Endothelial cell (in vitro differentiated cells): ENCODE measurements at places on chromosomes 1 and 21. TPM values are rescaled to one million over a fixed set of nuclear protein-coding genes. Genes with fewer than 3 reads are reported as not detected.

Gene LIN9
- 4.6 TPM for total RNA-seq

Gene MAGOH
- total RNA-seq: 57.3 TPM

Gene EVA1C
- total RNA-seq: 1.1 TPM

Gene RGS16
- 11.8 TPM for total RNA-seq

Gene DCST1
- not detected for total RNA-seq

Gene OR10J1
- total RNA-seq: not detected
